ENCODE measurements at places on chromosomes 6 and 20.
A peak's percentile ranks its signal among the peaks of the same experiment; 100 is the strongest.

GRCh38 chr6:13094781-13095425 lies 233.4 kb downstream of the TBC1D7 start:
- DNase-seq, result no peak

DNA sequence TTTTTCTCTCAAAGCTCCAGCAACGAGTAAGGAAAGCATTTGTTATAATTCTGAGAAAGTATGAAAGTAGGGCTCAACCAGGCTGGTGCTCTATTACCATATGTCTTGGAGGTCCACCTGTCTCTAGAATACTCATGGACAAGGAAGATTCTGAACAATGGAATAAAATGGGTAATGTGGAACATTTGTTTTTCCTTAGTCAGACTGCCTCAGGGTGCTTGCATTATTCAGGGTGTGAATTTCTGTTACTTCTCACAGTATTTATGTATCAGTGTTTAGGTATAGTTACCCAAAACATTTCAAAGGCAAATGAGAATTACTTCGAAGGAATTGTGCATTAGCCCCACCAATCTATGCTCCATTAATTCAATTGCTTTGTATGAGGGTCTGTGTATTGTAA lies 586.2 kb upstream of the CITED2 start:
- DNase-seq, result no peak

DNA sequence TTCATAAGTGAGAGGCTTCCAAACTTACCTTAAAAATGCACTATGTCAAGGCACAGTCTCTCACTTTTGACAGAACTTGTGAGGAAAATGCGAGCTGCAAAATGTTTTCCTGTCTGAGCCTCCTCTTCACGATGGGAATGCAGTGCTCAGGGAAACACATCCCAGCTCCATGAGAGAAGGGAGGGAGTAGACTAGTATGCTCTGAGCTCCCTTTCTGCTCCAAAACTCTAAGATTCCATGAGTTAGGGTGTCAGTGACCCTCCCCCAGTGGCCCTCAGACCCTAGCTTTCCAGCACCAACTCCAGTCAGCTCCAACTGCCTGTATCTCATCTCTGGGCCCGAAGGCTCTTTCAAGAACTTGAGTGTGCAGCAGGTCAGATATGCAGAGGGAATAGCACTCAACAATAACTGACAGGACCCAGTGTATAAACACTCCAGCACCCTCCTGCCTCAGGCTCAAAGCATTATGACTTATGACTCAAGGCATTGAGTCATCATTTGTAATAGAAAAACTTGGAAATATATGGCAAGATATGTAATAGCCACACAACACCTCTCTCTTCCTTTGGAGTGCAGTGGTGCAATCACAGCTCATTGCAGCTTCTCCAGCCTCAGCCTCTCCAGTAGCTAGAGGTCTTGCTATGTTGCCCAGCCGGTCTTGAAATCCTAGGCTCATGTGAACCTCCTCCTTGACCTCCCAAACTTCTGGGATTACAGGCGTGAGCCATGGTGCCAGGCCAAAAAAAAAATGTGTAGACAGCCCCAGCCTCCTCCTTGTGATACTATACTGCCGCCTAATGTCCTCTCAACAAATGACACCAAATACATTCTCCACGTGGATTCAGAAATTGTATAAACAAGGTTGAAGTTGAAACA lies 16.7 kb upstream of the ENTPD6 start:
- DNase-seq, result peak; percentile 58

- DNase-seq, result peak; percentile 78
Measured at GRCh38 chr20:45044084-45044573, 56.8 kb downstream of the KCNS1 start.

DNA sequence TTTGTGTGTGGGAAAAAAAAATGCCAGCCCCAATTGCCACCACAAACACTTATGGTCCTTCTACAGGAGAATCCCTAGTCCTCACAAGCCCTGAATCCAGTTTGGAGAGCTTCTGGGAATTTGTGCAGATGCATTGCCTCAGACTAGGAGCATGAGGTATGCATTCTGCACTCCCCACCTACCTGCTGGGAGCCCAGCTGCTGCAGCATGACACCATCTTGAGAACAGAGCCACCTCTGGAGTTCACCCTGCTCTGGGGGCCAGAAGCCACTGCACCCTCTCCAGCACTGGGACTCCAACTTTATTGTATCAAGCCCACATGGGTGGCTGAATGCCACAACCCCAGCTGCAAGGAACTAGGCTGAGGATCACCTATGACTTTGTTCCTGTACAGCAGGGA lies 568.5 kb upstream of the ID4 start:
- DNase-seq, result no peak

DNA sequence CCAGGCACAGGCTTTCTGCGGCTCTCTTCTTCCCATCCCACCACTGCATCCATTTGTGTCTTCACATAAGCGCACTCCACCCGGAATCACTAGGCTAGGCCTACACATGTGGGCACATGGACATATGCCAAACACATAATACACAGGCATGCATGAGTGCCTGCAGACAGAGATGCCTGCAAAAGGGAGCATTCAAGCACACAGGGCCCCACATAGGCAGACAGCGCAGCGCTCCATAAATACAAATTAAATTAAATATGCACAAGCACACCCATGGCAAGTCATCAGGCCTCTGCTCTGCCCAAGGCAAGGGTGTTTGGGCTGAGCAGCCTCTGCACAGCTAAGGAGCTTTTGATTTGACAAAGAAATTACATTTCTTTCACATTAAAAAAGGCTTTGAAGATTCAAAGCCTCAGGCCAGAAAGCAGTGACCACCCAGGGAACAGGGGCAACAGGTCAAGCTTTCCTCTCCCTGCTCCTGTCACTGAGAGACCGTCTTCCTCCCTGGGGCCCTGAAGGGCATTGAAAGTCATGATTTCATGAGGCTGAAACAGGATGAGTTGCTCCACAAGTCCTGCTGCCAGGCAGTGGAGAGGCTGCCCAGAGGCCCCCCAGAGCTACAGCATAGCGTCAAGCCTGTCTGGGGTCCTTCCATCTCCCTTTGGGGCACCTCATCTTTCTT lies 134.2 kb upstream of the LRFN2 start:
- no peak for DNase-seq

GRCh38 chr6:12298017-12298978 lies 8.1 kb downstream of the EDN1 start:
- DNase-seq, result no peak

- no peak for DNase-seq
Measured at GRCh38 chr20:39076958-39077357, 114.8 kb downstream of the DHX35 start.

GRCh38 chr6:71766146-71766760 lies 120.1 kb upstream of the RIMS1 start:
- no peak for DNase-seq

GRCh38 chr6:52535711-52536423 lies 41.0 kb downstream of the TRAM2 start:
- DNase-seq, result no peak

DNA sequence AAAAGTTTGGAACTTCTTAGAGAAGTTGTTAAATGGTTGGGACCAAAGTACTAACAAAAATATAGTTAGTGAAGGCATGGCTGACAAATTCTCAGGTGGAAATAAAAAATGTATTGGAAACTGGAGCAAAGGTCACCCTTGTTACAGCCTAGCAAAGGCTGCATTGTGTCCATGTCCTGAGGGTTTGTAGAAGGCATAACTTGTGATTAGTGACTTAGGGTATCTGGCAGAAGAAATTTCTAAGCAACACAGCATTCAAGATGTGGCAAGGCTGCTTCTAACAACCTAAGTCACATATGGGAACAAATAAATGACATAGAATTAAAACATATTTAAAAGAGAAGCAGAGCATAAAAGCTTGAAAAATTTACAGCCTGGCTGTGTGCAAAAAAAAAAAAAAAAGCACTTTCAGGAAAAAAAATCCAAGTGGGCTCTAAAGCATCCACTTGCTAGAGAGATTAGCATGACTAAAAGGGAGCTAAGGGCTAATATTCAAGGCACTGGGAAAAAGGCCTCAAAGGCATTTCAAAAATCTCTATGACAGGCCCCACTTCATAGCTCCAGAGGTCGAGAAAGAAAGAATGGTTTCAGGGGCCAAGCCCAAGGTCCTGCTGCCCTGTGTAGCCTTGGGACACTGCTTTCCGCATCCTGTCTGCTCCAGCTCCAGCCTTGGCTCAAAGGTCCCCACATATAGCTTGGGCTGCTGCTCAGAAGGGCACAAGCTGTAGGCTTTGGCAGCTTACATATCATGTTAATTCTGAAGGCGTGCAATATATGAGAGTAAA lies 453.2 kb upstream of the PTCHD4 start:
- no peak for DNase-seq
